DMS79 treated with DMSO at 0.1 percent for 48 hours (cell line): ENCODE measurements at places on chromosomes 4 and X.

DNA sequence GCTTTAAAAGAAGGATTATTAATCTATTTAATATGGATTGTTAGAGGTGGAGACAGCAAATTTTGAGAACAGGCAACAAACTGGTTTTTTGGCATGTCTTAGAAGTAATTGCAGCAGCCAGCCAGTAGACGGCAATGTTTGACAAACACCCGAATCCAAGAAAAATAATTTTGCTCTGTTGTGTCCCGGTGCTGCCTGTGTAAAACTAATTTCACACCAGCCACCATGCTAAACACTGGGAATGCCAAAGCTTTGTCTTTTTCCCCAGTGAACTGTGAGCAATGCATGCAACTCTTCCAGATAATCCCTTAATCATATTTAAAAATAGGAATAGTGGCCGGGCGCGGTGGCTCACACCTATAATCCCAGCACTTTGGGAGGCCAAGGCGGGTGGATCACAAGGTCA is 25.9 kb downstream of the SMIM31 start:
- DNase-seq: peak; percentile 8

- DNase-seq: no peak
Observed at GRCh38 chr4:113602646-113603228, 158.8 kb downstream of the CAMK2D start.

DNA sequence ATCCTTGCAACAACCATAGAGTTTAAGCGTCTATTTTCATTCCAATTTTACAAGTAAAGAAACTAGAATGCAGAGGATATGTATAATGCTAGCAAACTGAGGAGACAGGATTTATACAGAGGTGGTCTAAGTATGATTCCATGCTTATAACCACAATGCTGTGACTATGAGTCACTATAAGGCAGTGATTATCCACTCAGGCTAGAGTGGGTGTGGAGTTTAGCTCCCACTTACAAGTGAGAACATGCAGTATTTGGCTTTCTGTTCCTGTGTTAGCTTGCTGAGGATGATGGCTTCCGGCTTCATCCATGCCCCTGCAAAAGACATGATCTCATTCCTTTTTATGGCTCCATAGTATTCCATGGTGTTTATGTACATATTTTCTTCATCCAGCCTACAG is 41.6 kb upstream of the EDA2R start:
- DNase-seq: no peak

- DNase-seq: no peak
Observed at GRCh38 chr4:168551211-168551610, 54.4 kb downstream of the PALLD start.

DNA sequence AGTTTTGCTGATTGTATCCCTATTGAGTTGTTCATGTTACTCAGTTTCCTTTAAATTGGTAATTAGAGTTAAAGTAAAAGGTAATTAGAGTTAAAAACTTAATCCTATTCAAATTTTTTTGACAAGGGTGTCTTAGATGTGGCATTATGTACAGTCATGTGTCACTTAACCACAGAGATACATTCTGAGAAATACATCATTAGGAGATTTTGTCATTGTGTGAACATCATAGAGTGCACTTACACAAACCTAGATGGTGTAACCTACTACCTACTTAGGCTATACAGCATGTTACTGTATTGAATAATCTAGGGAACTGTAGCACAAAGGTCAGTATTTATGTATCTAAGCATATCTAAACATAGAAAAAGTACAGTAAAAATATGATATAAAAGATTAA is 39.2 kb downstream of the BEX3 start:
- DNase-seq: no peak

- no peak for DNase-seq
Observed at GRCh38 chrX:68894142-68894512, 65.3 kb downstream of the EFNB1 start.

DNA sequence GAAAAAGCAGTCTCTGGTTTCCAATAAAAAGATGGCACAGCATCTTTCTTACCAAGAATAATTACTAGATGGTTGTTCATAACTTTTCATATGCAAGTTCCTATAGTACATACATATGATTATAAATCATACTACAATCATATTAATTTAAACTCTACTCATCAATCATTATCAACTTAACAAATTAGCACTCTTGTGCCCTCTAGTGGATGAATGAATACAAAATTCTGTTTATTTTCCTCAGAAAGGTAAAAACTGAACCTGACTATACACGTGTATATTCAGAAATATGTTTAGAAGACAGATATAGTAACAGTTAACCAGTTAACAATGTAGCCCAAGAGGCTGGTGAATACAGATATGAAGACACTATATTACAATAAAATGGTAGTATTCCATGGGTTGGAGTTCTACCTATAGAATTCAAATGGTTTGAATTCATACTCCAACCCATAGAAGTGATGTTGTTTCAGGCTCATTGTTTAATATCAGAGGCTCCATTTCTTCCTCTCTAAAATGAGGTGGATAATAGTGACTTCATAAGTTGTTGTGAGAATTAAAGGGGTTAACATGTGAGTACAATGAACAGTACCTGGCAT is 100.0 kb downstream of the ADAMTS3 start:
- DNase-seq: no peak
